Mesenteric fat pad (tissue), 1 donor: ENCODE measurements at places on chromosomes 1 and 21.

- DNase-seq, result no peak
Measured at GRCh38 chr1:201903135-201903534, 14.4 kb downstream of the SHISA4 start.

- DNase-seq, result no peak
Measured at GRCh38 chr1:80218112-80218511, 1211.6 kb upstream of the ADGRL4 start.

- DNase-seq, result no peak
Measured at GRCh38 chr1:157785248-157785647, 8.3 kb upstream of the FCRL2 start.

DNA sequence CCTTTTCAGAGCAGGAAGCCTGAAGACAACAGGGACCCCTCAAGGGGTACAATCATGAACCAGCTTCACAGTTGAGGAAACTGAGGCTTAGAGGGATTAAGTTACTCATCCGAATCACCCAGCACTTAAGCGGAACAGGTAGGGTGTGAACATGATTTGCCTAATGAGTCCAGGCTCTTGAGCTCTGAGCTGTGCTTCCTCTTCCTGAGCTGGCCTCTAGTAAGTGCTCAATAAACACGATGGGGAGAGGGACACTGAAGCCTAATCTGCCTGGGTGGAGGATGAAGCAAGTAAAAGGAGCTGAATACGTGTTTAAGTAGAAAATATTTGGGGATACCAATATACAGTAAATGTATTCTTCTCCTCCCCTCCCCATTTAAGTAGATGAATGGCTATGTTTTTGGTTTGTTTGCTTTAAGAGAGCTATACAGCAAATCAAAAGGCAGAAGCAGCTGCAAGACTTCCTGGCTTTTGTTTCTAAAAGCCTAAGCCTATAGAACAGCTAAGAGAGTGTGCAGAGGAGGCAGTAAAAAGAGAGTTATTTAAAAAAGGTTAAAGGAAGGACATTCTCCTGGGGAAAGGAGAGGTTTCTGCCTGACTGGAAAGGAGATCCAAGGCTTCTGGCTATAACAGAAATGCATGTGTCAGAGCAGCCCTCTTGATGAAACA is 20.5 kb downstream of the STPG1 start:
- no peak for DNase-seq

- no peak for DNase-seq
Measured at GRCh38 chr1:208455821-208456220, 211.6 kb upstream of the PLXNA2 start.

DNA sequence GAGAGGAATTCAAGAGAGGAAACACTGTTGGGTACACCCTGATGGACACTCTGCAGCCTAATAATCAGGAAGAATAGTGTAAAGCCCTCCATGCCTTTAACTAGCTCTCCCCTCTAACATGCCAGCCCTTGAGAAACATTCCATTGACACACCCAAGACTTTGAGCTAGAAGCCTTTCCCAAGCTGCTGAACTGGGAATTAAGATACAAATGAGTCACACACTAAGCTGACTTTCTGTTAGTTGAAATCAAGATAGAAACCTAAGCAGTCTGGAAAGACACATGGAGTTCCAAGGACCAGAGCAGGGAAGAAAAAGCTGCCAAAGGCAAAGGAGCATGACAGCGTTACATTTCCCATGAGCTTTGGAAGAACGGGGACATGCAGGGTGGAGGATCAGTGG is 380.8 kb downstream of the NPHP4 start:
- DNase-seq, result no peak

DNA sequence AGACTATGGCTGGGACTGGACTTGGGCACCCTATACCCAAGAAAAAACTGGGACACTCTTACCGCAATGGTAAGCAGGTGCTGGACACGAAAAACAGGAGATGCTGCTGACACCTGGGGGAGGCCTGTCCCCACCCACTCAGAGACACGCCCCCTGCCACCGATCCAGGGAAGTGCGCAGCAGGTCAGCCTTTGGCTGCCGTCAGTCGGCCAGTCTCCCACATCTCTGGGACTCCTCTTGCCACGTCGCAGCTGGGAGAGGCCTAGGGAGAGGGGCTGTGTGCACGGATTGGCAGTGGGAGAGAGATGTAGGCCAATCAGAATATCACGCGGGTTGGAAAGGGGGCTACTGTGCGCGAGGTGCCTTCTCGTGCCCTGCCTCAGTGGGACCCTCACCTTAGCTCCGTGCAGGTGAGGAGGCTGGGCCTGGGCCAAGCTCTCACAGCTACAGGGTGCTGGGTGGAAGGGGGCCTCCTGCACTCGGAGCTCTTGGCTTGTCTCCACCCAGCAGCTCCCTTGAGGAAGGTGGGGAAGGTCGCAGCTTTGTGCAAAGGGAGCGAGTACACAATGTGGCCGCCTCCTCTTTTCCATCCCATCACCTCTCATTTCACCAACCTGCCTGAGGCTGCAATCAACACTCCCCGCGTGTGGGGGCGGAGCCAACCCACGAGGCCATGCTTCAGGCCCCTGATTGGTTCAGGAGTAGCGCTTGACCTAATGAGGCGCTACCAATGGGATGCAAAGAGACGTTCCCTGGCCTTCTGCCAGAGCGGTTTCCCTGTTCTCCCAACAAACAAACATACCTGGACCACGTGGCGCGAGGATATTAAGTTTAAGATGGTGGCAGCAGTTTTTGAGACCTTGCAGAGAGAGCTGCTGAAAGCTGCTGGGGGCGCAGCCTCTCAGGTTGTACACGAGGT is 25.7 kb upstream of the LDLRAP1 start:
- no peak for DNase-seq

DNA sequence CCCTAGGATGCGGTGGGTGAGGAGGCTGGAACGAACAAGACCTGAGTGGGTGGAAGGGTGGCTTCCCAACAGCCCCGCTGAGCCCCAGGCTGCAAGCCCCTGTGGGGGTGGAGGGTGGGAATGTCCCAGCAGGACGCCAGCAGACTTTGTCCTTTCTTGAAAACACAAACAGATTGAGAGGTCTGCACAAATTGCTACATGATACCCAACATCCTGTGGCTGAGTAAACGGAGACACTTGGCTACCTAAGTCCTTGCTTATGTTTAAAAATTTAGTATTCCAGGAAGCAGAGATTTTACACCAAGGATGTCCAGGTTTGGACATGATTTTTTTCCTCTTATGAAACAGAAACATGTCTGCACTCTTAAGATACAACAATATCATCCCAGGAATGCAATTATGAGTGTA is 11.8 kb upstream of the F3 start:
- no peak for DNase-seq

GRCh38 chr1:8789314-8790214 is 27.9 kb downstream of the RERE start:
- peak; percentile 47 for DNase-seq
